ENCODE measurements at places on chromosomes 12 and 14.
A peak's percentile ranks its signal among the peaks of the same experiment; 100 is the strongest.

DNA sequence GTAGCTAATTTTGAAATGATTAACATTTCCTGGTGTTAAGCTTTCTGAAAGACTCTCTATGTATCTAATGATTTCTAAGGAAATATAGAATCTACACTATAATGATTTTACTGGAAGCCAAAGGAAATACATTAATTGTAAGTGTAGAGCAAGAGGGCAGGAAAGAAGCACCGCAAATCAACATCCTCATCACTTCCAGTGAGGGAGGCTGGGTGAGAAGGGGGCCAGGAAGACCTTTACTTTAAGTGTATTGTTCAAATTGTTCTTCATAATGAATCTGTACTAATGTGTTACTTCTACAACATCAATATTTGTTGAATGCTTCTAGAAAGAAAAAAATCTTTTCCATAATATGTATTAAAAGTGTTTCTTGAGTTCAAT, 65.3 kb upstream of the DACT1 start:
- no peak for DNase-seq

DNA sequence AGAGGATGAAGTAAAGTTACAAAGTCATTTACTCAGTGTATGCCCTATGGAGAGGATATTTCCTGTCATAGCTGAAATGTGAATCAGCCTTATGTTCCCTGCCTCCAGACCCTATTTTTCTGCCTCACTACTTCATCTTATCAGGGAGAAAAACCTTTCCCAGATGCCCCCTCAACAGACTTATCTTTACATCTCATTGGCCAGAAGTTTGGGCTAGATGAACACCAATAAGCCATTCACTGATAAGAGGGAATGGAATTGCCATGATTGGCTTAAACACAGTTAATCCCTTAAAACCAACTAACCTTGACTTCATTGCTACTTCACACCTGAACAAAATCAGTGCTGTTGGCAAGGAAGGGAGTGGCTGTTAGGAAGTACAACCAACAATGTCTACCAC, 40.1 kb downstream of the CREBL2 start:
- DNase-seq: no peak

DNA sequence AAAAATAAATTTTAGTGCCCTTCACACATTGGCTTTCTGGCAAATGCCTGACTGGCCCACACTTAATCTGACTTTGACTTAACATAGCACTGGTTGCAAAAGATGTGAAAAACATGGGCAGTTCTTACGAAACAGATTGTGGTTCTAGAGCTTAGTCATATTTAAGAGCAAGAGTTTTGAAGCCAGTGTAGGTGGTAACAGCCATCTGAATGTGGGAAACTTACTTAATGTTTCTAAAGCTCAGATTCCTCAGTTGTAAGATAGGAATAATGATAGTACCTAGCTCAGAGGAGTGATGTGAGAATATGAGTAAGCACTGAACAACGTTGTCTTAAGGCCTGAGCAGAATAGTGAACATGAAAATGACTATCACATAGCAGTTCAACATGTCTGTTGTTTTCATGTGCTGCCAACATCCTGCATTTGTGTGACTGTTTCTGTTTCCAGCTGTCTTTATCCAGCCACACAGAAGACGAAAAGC, 262.7 kb downstream of the SYT1 start:
- no peak for DNase-seq

- peak; percentile 72 for DNase-seq
Measured at GRCh38 chr12:57089271-57090245, 644 bp downstream of the NAB2 start.

- DNase-seq: no peak
Measured at GRCh38 chr14:100570726-100571454, 16.3 kb downstream of the BEGAIN start.

- no peak for DNase-seq
Measured at GRCh38 chr14:103514596-103515421, 7.8 kb downstream of the CKB start.

DNA sequence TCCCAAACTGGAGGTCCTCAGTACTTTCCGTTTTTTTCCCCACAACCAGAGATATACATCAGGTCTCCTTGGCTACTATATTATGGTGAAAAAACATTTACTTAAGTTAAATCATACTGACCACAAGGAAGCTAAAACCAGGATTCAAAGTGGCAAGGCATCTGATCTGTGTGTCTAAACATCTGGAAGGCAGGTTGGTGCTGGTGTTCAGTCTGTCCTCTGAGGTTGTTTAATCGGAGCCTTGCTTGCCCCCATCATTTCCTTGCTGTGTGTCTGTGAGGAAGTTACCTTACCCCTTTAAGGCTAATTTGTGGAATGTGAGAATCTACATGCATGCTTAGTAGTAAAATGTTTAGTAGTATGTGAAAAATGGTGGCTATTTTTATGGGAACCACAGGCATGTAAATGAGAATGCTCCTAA, 75.6 kb downstream of the GALNT4 start:
- DNase-seq: no peak

DNA sequence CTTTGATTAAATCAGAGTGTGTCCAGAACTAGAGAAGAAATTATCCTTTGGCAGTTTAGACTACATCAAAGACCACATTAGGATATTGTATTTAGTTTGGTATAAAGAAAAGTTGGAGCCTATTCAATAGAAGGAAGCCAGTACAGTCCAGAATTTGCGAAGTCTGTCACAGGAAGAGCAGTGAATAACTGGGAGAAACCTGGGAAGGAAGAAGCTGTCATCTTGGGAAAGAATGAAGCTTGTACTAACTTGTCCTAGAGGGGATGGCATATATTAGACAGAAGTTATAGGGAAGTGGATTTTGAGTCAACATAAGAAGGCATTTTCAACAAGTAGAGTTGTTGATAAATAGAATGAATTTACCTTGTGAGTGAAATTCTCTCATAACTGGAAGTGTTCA, 386.7 kb downstream of the LRIG3 start:
- DNase-seq: no peak

DNA sequence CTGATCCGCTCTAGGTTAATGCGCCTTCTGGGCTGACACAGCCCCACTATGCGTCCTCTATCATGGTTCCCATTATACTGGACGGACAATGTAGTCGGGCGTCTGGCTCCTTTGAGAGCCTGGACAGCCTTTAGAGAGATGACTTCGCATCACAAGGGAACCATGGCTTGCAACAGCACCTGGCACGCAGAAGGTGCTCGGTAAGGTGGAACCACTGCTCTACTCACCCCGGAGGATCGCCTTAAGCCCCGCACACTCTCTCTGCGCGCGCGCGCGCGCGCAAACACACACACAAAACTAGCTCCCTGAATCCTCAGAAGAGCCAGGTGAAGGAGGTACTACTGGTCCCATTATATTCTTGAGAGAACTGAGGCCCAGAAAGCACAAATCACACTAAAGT, 7.1 kb downstream of the MAP3K12 start:
- DNase-seq: no peak

GRCh38 chr14:68894802-68895703, 84.0 kb downstream of the ACTN1 start:
- no peak for DNase-seq

- DNase-seq: no peak
Measured at GRCh38 chr14:95155045-95155444, 2.3 kb downstream of the DICER1 start.

GRCh38 chr12:28802706-28803438, 346.2 kb upstream of the FAR2 start:
- no peak for DNase-seq

DNA sequence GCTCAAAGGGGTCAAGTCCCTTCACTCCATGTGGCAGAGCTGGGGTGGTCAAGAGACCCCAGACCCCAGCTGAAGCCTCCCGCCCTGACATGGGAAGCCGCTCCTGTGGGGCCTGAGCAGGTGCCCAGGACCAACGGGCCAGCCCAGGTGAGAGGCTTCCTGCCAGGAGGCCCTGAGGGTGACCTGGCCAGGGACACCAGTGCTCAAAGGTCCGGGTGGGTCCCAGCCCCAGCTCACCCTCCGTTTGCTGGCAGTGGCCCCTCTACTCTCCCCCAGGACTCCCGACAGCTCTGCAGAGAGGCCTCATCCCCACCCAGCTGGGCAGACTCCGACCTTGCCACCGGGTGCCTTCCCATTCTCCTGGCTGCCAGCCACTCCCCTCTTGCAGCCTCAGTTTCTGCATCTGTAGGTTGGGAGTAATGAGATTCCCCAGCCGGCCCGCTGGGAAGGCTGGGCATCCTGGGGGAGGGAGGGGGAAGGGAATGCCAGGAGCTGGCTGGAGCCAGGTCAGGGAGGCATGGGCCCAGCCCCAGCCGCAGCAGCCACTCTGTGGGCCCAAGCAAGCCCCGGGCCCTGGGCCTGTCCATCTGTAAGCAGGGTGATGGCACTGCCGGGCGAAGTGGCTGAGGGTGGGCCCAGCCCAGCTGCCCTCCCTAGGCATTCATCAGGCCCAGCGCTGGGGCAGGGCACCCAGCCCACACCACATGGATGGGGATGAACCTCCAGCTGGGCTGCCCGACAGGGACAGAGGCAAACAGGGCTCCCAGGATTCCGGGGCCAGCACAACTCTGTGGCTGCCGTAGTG, 10.3 kb upstream of the INF2 start:
- no peak for DNase-seq

GRCh38 chr12:19695244-19696098, 256.2 kb downstream of the AEBP2 start:
- no peak for DNase-seq

DNA sequence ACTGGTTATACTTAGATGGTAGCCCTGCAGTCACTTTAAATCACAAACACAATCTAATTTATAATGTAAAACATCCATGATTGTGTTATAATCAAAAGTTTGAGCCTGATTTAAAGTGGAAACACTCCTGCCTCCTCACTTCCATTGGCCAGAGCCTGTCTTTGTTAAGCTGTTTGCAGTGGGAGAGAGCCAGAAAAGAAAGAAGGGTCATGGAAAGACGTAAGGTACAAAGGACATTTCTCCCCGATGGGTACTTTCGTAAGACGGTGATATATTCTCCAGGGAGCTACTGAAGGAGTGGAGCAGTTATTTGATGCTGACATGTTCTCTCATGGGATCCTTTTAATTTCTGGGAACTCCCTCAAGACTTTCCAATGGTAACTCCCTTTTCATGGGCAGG, 164.0 kb downstream of the METTL25 start:
- DNase-seq: no peak

GRCh38 chr14:39641224-39641623, 209.0 kb upstream of the FBXO33 start:
- no peak for DNase-seq

DNA sequence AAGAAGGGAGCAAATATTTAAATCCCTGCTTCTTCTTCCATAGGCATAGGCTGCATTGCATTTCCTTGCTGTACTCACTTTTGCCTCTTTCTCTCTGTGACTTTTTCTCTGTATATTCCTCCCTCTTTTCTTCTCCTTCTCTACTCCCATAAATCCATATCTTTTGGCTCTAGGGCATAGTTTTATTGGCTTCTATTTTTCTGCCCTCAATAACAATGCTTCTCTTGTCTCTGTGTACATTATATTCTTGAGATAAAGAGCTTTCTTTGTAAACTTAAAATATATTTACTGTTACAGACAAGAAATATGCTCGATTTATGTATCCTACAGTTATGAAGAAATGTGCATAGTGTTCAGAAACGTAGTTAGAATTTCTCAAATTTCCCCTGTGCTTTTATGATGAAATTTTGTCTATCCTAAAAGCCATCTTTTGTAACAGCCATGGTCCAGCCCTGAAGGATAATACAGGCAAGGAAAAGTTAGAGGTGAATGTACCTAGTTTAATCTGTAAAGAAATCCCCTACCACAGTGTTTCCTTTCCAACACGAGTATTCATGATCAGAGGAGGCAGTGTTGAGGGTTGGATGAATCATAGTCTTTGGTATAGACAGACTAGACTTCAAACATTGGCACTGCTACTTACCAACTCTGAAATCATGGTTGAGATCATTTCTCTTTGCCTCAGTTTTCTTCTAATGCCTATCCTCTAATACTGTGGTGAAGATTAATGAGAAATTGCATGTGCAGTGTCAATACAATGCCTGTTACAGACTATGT, 173.3 kb upstream of the FAR2 start:
- DNase-seq: no peak

DNA sequence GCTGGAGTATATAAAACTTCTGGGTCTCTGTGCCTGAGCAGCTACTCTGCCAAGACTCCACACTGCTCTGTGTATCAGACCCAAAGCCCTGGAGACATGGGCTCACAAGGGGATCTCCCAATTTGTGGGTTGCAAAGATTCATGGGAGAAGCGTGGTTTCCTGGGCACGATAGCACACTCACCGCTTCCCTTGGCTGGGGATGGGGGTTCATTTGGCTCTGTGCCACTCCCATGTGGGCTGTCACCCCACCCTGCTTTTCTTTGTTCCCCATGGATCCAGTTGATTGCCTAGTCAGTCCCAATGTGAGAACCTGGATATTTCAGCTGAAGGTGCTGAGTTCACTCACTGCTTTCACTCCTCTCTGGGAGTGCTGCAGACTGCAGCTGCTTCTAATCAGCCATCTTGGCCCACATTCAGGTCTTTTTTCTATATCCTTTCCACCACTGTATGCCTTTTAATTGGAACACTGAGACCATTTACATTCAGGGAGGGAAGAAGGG, 40.0 kb upstream of the PCNX4 start:
- DNase-seq: peak; percentile 35

DNA sequence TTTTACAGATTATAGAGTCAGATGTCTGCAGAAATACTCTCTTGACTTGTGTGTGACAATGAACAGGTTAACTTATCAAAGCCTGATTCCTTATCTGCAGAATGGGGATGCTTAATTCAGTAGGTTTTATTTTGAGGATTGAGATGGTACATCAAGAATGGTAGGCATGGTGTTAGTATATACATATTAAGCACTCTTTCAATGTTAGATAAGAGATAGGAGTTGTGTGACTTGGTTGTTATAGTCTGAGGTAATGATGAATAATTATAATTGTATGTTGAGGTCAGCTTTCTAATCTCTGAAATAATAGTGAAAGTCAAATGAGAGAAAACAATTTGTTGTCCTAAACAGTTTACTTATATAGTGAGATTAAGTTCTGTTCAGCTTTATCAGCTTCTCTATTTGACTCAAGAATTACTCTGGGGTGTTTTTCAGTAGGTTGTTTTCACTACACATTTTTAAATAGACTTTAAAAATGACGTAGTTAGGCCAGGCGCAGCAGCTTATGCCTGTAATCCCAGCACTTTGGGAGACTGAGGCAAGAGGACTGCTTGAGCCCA, 11.9 kb downstream of the PALS1 start:
- DNase-seq: no peak

- no peak for DNase-seq
Measured at GRCh38 chr12:113475451-113476175, 3.9 kb upstream of the LHX5 start.
